ENCODE measurements at places on chromosomes 3 and 15.

GRCh38 chr15:84846269-84846668 lies 29.1 kb downstream of the ALPK3 start:
- no peak for DNase-seq

DNA sequence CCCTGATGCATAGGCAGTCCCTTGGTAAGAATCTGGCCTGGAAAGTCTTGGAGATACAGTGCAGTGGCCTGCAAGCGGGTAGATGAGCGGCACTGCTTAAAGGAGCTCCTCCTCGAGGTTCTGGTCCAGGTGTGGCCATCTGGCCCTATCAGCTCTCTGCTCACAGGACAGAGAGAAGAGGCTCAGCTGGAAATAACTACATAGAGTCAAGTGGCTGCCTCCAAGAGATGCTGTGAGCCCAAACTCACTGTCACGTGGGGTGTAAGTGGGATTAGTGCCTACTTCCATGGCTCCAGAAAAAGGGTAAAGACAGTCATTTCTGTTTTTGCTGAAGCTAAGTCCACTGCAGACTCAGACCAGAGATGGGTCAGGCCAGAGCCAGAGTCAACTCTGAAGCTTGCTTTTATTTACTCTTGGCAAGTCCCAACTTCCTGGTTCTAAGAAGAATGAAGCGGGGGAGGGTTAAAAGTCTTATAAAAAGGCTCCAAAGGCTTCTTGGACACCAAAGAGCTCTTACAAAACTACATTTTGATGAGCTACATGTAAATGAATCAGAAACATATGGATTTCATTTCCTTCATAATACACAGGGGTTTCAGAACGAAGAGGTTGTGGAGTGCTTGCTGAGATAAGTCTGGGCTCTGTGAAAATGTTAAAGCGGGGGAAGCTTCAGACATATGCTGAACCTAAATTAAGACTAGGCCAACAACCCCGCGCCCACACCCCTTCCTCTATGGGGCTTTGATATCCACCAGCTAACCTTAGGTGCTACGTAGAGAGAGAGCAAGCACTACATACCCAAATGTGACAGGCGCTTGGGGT lies 77.1 kb downstream of the PDZRN3 start:
- DNase-seq: no peak

- no peak for DNase-seq
Observed at GRCh38 chr15:69692342-69692741, 239.7 kb downstream of the RPLP1 start.

DNA sequence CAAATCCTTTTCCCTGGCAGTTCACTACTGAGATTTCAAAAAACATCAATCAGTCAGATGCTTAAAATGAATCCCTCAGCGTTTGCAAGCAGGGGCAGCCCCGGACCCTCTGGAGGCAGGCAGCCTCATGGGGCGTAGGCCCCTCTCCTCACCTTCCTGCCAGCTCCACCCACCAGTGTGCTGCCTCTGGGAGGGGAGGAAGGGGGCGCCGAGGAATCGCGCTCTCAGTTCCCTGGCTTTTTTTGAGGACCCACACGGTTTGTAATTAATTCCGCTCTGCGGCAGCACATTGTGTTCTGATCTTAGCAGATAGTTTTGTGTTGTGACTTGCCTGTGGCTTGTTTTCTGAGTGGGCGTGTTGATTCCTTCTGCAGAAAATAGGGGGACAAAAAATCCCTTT lies 159.9 kb downstream of the KLF13 start:
- no peak for DNase-seq

DNA sequence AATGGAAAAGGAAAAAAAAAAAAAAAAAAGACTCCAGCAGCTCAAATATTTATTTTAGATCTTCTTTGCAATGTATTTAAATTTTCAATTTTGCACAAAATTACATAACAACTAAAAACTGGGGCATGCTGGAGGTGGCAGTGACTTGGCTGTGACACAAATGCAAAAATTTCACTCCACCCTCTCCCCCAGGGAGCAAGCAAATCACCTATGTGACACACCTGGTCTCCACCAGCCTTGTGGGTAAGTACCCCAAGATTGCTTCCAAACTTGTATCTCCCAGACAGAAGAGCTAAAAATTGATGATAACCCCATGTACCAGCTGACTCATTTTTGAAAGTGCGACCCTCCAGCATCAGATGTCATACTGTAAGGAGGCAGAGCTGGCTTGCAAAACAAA lies 32.0 kb downstream of the UBE3A start:
- DNase-seq: no peak

- no peak for DNase-seq
Observed at GRCh38 chr3:37504583-37505357, 330.4 kb upstream of the LRRFIP2 start.

- peak; percentile 33 for DNase-seq
Observed at GRCh38 chr3:42491881-42492507, 10.4 kb upstream of the VIPR1 start.

DNA sequence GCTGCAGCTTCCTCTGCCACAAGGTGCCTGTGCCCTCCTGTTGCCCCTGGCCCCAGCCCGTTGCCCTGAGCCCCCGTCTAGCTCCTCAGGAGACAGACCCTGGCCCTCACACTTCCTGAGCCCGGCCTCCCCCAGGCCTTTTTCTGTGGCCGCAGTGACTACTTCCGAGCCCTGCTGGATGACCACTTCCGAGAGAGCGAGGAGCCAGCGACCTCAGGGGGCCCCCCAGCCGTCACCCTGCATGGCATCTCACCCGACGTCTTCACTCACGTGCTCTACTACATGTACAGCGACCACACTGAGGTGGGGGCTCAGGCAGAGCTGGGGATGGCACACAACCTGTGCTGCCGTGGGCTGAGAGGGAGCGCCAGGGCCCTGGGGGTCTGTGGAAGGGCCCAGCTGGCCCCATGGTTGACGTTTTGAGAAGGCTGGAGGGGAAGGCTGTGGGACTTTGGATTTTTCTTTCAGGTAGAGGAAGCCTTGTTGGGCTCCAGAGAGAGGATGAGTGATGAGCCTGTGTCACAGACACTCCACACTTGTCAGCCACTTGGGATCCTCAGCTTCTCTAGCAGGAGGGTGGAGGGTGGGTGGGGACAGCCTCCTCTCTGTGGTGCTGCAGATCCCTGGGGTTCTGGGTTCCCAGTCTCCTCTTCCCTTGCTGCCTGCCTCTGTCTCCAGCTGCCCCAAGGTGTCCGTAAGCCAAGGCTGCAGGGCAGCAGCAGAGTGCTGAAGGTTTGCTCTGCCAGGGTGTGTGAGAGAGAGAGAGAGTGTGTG lies 5.0 kb downstream of the ABTB1 start:
- no peak for DNase-seq

- DNase-seq: no peak
Observed at GRCh38 chr3:48739617-48739954, 22.6 kb upstream of the IP6K2 start.

DNA sequence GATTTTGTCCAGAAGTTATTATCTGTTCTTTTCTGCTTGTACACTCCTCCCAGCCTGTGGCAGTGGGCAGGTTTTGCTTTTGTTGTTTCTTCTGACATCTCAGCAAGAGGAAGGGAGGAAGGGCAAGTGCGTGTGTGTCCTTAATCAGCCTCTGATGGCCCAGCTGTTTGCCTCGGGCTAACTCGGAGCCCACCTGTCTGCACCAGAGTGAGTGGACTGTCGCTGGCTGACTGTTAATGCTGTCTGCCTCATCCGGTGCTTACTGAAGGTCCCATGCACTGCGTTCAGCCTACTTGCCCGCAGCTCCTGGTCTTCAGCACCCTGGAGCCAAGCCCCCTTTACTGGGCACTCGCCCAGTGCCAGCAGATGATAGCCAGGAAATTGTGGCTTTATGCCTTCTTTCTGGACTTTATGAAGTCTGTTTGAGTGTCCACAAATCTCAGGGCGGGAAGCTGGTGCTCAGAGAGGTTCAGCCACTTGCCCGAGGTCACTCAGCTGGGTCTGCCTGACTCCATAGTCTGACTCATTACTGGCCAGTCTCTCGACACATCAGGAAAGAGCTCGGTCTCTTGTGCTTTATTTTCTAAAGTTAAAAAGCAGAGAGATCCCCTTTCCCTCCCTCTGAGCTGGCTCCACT lies 89.5 kb downstream of the CHRNA7 start:
- no peak for DNase-seq

DNA sequence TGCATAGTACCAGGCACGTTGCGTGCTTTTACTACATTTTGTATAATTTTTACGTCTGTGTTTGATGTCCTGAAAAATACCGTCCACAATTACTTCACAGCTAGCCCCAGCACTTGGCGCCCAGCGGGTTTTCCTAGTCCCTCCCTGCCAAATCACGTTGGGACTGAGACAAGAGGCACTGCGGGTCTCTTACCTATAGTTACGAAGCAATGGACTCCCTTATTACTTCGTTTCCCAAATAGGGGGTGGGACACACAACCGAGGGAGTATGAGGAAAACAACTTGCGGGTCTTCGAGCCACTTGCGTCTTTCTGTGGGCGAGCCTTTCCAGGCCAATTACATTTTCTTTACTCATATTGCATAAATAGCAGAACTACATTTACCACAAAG lies 620 bp upstream of the CMSS1 start:
- DNase-seq: peak; percentile 5

DNA sequence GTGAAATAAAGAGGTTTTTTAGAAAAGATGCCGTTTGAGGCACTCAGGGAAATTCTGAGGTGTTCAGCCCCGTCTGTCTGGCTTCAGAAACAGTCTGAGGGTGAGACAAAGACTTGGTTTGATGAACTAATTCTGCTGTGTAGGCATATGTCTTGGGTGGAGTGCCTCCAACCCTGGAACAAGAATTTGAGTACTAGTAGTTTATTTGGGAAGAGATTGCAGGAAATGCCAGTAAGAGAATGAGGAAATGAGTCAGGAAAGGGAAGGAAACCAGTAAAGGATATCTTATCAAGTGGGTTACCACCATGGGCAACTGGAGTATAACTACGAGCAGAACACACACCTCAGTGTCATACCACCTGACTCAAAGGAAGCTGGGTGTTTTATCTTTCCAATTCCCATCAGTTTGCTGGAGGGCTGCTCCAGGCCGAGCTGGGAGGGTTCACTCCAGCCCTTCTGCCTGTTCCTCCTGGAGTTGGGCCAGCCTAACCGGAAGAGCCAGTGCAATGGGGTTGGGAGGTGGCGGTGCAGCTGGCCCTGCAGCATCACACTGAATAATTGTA lies 75.3 kb downstream of the TGFBR2 start:
- no peak for DNase-seq

- DNase-seq: no peak
Observed at GRCh38 chr3:51581524-51581923, 43.0 kb downstream of the RAD54L2 start.

GRCh38 chr3:60542995-60543394 lies 708.3 kb downstream of the FHIT start:
- DNase-seq: no peak

GRCh38 chr3:71160785-71161546 lies 422.6 kb downstream of the FOXP1 start:
- peak; percentile 40 for DNase-seq

GRCh38 chr15:94972314-94972713 lies 741.0 kb downstream of the MCTP2 start:
- DNase-seq: no peak

DNA sequence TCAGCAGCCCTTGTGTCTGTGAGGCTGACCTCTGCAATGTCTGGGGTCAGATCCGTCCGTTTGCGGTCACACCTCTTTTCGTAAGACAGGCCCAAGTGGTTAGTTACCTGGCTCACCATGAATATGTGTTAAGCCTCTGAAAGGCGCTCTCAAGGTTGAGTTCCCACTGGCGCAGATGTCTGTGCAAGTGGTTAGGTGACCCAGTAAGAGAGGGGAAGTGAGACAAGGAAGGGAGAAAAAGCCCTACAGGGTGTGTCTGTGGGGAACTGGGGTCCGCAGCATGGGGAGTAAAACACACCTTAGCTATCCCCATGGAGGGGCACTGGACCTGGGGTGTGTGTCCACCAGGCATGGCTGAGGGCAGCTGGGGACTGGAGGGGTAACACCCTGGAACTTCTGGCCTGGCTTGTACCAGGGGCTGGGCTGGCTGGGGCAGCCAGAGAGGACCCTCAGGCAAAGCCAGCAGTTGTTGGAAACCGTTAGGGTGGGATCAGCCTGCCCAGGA lies 391.6 kb upstream of the PROK2 start:
- DNase-seq: peak; percentile 31

- no peak for DNase-seq
Observed at GRCh38 chr15:31497838-31498237, 171.2 kb downstream of the KLF13 start.

- DNase-seq: no peak
Observed at GRCh38 chr3:26624209-26624765, 1.7 kb downstream of the LRRC3B start.

DNA sequence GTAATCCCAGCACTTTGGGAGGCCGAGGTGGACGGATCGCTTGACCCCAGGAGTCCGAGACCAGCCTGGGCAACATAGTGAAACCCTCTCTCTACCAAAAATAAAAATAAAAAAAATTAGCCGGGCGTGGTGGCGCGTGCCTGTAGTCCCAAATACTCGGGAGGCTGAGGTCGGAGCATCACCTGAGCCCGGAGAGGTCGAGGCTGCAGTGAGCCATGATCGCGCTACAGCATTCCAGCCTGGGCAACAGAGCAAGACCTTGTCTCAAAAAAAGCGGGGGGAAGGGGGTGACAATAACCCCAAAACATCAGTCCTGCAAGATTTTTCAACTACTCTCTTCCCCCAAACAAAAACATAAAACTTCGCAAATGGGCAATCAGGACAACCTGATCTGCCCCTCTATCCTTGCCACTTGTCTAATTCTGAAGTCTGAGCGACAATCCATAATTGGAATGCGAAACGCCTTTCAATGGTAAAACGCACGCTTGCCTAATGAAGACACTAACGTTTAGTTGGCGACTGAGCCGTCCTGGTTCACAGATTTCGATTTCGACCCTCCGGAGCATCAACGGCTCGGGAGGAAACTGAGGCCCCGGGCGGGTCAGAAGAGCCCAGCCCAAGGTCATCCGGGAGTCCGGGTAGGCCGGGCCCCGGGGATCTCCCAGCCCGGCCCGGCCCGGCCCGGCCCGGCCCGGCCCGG lies 868 bp downstream of the BTBD1 start:
- no peak for DNase-seq

DNA sequence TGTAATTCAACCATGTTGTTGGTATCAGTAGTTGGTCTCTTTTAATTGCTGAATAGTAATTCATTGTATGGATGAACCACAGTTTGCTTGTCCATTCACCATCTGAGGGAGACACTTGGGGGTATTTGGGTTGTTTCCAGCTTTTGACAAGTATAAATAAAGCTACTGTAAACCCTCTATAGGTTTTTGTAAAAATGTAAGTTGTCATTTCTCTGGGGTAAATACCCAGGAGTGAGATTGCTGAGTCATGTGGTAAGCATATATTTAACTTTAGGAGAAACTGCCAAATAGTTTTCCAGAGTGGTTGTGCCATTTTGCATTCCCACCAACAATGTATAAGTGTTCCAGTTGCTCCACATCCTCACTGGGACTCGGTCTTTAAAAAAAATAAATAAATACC lies 15.4 kb upstream of the LHFPL4 start:
- no peak for DNase-seq
